ENCODE measurements at places on chromosomes 11 and 22. TPM values are rescaled to one million over a fixed set of nuclear protein-coding genes. Genes with fewer than 3 reads are reported as not detected.

The OR52L1 gene
- total RNA-seq: not detected

DNA sequence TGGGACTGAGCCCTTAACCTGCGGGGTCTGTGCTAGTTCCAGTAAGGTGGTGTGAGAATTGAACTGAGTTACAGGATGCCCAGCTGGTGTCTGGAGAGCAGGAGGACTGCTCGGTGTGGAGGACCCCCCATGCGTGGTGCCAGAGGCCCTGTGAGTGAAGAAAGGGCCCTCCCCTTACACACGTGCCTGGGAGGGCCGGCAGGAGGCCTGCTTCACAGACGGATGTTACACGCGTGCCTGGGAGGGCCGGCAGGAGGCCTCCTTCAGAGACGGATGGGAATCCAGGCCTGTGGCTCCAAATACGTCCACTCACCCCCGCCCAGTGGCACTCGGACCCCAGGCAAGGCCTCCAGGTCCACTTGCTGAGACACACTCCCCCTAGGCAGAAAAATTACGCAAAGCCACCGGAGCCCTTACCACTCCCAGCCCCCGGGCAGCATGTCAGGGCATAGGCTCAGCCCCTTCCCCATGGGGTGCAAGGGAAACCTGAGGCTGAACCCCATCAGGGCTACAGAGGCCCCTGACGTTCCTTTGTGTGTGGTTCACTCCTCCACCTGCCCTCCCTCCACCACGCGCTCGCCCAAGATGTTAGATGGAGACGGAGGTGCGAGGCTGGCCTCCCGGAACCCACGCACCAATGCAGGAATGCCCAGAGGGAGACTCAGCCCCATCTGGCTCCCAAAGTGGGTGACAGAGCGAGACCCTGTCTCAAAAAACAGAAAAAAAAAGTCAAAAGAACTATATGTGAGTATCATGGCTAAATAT is 227.8 kb downstream of the BRD1 start:
- DNase-seq: no peak

- peak; percentile 93 for DNase-seq
Measured at GRCh38 chr22:30205281-30206115, 41.1 kb downstream of the LIF start.

- no peak for DNase-seq
Measured at GRCh38 chr22:10727393-10727792, 4800.6 kb upstream of the OR11H1 start.

DNA sequence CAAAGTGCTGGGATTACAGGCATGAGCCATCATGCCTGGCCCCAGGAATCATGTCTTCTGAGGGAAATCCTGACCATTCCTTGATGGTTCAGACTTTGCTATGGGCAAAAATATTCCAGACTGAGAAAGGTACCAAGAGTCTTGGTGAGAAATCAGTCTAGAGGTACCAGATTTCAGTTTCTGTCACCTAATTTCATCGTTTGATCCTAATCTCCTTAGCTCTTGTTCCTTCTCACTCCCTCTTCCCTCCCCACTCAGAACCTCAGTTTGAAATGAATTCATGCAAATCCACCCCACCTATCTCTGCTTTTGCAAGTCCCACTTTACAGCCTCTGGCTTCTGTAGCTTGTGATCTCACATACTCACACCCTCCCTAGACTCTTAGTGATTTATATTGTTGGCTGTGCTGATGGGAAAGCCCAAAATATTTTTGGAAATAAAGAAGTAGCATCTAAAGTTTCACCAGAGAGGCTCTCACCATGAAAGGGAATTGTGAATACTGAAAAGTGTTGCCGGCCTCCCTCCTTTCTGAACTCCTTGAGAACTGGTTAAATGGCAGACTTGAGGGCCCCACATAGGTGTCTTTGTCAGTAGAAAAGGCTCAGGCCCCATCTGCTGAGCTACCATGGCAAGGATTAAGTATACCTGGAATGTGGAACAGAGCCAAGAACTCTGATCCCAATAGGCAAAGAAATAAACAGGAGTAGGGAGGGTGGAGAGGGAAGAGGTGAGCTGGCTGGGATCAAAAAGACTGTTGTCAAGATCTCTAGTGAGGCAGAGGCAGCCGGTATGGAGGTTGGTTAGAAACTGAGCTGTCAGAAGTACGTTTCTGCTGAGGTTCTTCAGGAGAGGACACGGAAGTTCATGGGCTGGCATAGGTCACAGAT is 190.5 kb upstream of the MTMR2 start:
- DNase-seq: no peak

DNA sequence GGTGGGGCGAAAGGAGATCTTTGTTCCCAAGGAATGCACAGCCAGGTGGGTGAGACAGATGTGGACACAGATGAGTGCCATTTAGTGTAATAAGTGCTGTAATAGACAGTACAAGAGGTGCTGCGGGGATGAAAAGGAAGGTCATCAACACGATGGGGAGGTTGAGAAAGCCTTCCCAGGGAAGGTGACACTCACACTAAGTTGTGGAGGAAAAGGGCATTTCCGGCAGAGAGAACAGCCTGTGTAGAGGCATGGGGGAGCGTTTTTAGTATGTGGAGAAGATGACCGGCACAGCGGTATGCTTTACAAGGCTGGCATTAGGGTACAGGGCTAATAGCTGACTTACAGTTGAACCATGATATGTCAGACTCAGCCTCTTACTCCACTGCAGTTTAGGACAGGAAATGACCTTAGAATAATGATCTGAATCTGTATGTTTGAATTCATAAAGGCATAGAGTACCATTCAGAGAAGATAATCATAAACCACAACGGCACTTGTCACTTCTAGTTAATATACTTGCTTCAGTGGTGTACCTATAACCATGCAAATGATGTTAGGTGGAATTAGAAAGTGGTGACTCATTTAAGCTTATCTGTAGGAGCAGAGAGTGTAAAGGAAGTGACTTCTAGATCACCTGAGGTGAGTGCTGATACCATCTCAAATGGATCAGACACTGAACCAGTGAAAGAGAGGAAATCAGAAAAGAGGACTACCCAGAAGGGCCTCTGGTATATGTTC is 60.6 kb downstream of the FAM83F start:
- no peak for DNase-seq

- no peak for DNase-seq
Measured at GRCh38 chr11:117870103-117870952, 6.1 kb downstream of the FXYD6 start.

DNA sequence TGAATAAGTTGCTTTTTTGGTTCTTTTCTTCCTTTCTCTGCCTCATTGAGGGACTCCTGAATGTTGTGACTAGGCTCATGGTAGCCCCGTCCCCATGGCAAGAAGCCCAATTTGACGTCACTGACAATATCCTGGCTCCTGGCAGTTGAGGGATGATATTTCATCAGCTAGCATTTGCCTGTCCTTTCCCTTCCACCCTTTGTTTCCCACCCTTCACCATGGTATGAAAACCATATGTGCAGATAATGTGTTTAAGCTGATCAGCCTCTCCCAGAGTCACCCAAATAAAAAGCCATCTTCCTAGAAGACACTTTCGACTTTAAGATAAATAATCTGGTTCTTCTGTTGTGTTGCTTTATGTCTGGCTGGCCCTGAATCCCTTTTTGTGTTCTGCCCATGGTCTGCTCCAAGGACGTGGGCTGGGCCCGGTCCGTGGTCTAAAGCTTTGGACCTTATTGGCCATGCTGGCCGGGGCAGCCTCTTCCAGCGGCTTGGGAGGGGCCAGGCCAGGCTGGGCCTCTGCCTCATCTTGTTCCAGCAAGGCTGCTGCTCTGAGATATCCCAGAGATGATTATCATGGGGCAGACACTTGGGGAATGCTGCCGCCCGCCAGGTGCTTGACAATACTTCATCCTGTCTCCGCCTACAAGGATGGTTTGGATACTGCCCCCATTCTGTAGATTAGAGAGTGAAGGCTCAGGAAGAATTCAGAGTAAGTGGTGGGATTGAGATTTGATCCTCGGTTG is 5.1 kb downstream of the TSPAN18 start:
- DNase-seq: no peak

- DNase-seq: no peak
Measured at GRCh38 chr11:117932426-117932825, 3.2 kb upstream of the TMPRSS13 start.

GRCh38 chr11:86062719-86063118 is 6.2 kb downstream of the PICALM start:
- DNase-seq: no peak

DNA sequence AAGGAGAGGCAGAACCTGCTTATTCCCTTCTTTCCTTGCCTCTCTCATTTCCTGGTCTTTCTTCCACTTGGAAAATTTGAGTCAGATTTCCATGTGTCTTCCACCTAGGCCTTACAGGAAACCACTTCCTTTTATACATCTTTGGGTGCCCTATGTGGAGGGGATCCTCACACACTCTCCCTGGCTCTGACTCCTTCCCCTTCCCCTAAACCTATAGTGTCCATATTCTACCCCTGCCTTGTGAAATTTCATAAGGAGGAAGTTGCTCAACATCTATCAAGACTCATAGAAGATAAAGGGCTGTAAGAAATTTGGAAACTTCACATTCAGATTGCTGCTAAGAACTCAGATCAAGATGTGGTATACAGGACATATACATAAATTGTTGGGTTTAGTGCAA is 20.4 kb downstream of the TUG1 start:
- DNase-seq: no peak

- DNase-seq: no peak
Measured at GRCh38 chr11:3022300-3022967, 30.3 kb upstream of the NAP1L4 start.

Measured in MG63 (cell line).